ENCODE measurements at places on chromosomes 11 and 22. TPM values are rescaled to one million over a fixed set of nuclear protein-coding genes. Genes with fewer than 3 reads are reported as not detected.

GRCh38 chr22:45587638-45588505, 83.8 kb upstream of the ATXN10 start:
- H3K36me3 ChIP-seq, result no peaks in the 10 kb centered on the region
- H3K27ac ChIP-seq, result no peak overlapping the region

GRCh38 chr11:114256176-114256966, 39.8 kb upstream of the NNMT start:
- H3K27ac ChIP-seq, result peak overlapping the region; percentile 87
- no peak overlapping the region for H3K4me3 ChIP-seq

DNA sequence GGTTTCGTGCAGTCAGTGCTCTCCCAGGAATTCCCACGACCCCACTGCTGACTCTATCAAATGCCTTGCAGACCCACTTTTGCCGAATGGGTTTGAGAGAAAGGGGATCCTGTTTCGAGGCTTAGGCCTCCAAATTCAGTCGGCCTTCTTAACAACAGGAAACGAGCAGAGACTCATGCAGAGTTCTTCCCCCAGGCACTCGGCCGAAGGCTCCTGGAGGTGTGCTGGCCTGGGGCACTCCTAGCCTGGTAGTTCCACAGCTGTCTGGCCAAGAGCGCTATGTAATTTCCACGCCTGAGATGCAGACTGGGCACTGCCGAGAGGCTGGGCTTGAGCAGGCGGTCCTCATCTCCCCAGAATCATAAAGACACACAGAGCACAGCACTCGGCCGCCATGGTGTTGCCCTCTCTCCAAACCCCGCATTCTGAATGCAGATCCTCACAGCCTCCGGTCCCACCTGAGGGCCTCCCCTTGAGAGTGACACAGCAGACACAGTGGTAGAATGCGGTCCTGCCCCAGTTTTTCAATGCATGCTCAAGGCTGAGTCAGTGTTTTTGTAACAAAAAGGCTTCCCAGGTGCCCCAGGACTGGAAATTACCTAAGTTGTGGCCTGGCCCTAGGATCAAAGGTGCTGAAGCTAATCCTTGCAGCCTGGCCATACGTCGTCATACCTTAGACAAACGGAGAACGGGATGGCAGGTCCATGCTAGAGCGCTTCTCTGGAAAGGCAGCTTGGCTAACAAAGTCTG, 30.2 kb upstream of the BID start:
- H3K27me3 ChIP-seq, result no peaks in the 10 kb centered on the region
- H3K4me1 ChIP-seq, result no peaks in the 10 kb centered on the region
- no peak overlapping the region for H3K27ac ChIP-seq
- no peak overlapping the region for H3K4me3 ChIP-seq

DNA sequence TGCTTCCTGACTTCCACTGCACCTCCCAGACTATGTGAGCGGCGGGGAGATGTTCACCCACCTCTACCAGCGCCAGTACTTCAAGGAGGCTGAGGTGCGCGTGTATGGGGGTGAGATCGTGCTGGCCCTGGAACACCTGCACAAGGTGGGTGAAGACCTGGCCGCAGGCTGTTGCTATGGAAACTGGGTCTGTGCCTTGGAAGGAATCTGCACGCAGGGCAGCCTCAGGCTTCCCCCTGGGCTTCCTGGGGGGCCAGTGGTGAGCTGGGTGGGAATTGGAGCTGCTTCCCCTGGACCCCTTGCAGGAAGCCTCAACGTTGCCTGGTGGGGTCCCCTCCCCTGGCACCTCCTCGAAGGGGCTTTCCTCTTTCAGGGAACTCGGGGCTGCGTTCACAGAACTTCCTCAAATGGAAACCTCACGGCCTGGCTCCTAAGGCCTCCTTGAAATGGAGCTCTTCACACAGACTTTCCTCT, 1.5 kb downstream of the RPS6KA4 start:
- H3K4me3 ChIP-seq, result no peak overlapping the region
- H3K27ac ChIP-seq, result no peak overlapping the region
- H3K27me3 ChIP-seq, result no peaks in the 10 kb centered on the region
- peaks cover 17% of the 10 kb centered on the region for H3K4me1 ChIP-seq

DNA sequence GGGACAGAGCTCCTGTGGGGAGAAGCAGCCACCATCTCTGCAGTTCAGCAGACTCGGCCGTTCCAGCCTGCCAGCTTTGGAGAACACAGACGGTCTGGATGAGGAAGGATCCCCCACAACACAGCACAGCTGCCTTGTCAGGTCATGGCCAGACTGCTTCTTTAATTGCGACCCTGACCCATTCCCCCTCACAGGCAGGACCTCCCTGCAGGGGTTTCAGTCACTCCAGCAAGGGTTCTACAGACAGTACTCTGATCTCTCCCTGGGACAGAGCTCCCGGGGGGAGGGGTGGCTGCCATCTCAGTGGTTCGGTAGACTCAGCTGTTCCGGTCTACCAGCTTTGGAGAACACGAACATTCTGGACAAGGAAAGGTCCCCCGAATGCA, 173.5 kb downstream of the TTC28 start:
- H3K27ac ChIP-seq, result peak overlapping the region; percentile 45
- H3K4me1 ChIP-seq, result peaks cover 5% of the 10 kb centered on the region
- no peak for DNase-seq
- peaks cover 6% of the 10 kb centered on the region for H3K36me3 ChIP-seq

Gene PATE4
- total RNA-seq, result not detected

DNA sequence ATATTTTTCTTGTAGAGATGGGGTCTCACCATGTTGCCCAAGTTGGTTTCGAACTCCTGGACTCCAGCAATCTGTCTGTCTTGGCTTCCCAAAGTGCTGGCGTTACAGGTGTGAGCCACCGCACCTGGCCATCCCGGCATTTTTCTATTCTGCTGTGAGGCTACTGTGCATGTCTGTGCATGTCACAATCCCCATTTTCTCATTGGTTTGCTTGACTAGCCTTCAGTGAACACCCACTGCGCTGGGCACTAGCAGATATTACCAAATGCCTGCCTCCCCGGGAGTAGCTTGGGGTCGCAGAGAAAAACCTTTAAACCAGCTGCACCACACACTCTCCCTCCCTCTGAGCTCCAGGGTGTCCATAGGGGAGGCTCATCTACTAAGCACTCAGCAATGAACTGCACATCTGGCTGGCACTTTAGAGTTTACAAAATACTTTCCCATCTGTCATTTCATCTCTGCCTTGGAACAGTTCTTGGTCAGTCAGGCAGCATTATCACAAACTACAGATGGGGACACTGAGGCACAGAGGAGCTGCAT, 4.9 kb downstream of the CSNK1E start:
- H3K36me3 ChIP-seq, result peaks cover 3% of the 10 kb centered on the region
- H3K27me3 ChIP-seq, result no peaks in the 10 kb centered on the region
- no peak overlapping the region for H3K27ac ChIP-seq
- H3K4me3 ChIP-seq, result no peak overlapping the region
- no peak for DNase-seq

GRCh38 chr22:28230671-28231070, 311.6 kb upstream of the PITPNB start:
- H3K36me3 ChIP-seq, result no peaks in the 10 kb centered on the region
- H3K27me3 ChIP-seq, result no peaks in the 10 kb centered on the region
- DNase-seq, result no peak
- no peak overlapping the region for H3K27ac ChIP-seq
- H3K4me3 ChIP-seq, result no peak overlapping the region
- H3K4me1 ChIP-seq, result peaks cover 24% of the 10 kb centered on the region

DNA sequence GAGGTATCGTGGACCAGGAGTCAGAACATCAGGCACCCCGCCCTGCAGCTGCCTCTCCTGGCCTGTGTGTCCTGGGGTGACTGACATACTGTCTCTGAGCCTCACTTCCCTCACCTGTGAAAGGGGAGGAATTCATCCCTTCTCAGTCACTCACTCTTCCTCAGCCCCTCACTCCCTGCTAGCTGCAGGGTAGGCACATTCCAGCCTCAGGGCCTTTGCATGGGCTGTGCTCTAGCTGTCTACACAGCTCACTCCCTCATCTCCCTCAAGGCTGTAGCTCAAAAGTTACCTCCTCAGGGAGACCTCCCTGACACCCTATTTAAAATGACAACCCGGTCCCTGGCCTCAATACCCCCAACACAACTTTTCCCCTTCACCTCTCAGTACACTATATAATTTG, 2.5 kb downstream of the TP53I11 start:
- H3K4me1 ChIP-seq, result peaks cover 76% of the 10 kb centered on the region
- no peak overlapping the region for H3K27ac ChIP-seq
- H3K36me3 ChIP-seq, result no peaks in the 10 kb centered on the region
- no peak for DNase-seq

Gene PRR33
- not detected for total RNA-seq

Gene EPS8L2
- 11.0 TPM for total RNA-seq

GRCh38 chr11:6646071-6646470, 9.5 kb downstream of the DCHS1 start:
- H3K4me3 ChIP-seq, result no peak overlapping the region
- DNase-seq, result no peak
- H3K36me3 ChIP-seq, result no peaks in the 10 kb centered on the region
- H3K4me1 ChIP-seq, result peaks cover 10% of the 10 kb centered on the region
- H3K27ac ChIP-seq, result no peak overlapping the region
- peaks cover 3% of the 10 kb centered on the region for H3K27me3 ChIP-seq

DNA sequence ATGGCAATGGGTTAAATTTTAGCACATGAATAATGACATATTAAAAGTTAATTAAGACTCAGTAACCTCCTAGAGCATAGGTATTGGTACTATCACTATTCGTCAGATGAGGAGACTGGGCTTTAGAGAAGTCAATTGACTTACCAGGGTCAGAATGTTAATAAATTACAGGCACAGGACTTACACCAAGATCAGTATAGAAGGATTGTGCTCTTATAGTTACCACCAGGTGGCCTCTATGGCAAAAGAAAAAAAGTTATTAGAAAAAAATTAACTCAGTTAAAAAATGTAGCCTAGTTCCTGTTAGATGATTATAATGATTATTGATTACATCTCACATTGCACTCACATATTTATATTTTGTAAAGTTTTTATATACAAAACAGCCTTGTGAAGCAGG, 1163.7 kb downstream of the FAM181B start:
- no peaks in the 10 kb centered on the region for H3K27me3 ChIP-seq
- H3K4me3 ChIP-seq, result no peak overlapping the region
- DNase-seq, result no peak

GRCh38 chr11:70872955-70873735, 379.2 kb downstream of the SHANK2 start:
- H3K36me3 ChIP-seq, result no peaks in the 10 kb centered on the region
- H3K4me1 ChIP-seq, result peaks cover 12% of the 10 kb centered on the region
- no peak overlapping the region for H3K27ac ChIP-seq

DNA sequence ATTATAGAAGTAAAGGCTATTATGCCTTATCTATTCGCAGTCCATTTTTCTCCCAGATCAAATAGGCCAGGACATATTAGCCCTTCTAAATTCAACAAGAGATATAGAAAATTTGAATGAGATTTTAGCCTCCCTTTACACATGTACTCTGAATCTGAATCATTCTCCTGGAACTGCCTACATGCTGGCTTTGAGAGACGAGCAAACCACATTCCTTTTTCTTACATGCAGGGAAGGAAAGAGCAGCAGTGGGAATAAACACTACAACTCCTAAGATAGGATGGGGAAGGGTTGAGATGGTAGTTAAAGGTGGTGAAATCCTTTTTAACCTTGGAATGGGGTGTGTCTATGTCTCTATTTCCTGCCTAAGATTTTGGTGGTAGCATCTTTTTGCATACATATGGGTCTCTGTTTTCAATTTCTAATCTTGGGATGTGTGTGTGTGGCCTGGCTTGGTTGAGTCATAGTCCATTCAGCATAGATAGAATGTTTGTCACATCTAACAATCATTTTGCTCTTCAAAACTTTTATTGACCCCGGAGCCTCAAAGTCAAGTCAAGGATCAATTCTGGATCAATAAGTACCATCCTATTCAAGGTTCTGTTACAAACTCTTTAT, 11.1 kb upstream of the OOSP2 start:
- H3K36me3 ChIP-seq, result no peaks in the 10 kb centered on the region
- H3K27ac ChIP-seq, result no peak overlapping the region
- no peaks in the 10 kb centered on the region for H3K4me1 ChIP-seq
- no peak for DNase-seq

- H3K4me1 ChIP-seq, result peaks cover 3% of the 10 kb centered on the region
- DNase-seq, result peak; percentile 89
- H3K4me3 ChIP-seq, result no peak overlapping the region
- peaks cover 76% of the 10 kb centered on the region for H3K27me3 ChIP-seq
- no peak overlapping the region for H3K27ac ChIP-seq
Measured at GRCh38 chr11:20609727-20610707, 10.6 kb downstream of the SLC6A5 start.

DNA sequence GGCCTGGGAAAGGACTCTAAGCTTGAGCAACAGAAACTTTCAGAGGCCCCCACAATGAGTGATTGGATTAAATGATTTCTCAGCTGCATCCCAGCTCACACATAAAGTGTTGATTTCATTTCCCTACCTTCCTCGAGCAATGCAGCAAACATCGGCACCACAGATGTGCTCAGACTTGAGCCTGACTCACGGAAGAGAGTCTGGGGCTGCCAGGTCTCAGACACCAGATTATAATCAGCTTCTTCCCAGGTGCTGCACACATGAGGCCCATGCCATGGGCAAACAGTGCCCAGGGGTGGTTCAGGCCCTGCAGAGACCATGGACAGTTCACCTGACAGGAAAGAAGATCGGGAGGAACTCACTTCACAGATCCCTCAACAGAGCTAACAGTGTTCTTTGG, 226.6 kb upstream of the TENM4 start:
- peaks cover 37% of the 10 kb centered on the region for H3K4me1 ChIP-seq
- H3K27me3 ChIP-seq, result no peaks in the 10 kb centered on the region
- H3K27ac ChIP-seq, result no peak overlapping the region
- no peak overlapping the region for H3K4me3 ChIP-seq
- no peak for DNase-seq

Gene CAPN5
- total RNA-seq, result 7.4 TPM

DNA sequence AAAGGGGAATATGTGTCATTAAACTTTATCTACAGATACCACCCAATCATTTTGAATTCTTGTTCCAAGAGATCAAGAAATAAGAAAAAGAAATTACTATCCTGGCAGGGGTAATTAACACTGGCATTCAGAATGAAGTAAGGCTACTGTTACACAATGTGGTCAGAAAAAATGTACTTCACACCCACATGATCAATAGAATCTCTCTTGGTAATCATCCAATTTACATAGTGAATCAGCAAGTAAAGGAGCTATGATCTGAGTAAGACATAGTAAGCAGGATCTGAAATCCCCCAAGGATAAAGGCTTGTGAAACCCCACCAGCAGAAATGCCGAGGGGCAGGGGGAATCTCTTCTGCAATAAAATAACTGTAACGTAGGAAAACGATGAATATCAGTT, 466.5 kb downstream of the FAM181B start:
- H3K27ac ChIP-seq, result no peak overlapping the region
- H3K4me3 ChIP-seq, result no peak overlapping the region
- H3K36me3 ChIP-seq, result no peaks in the 10 kb centered on the region
- no peaks in the 10 kb centered on the region for H3K4me1 ChIP-seq
- H3K27me3 ChIP-seq, result no peaks in the 10 kb centered on the region

Gene POU2AF3
- 0.59 TPM for total RNA-seq

GRCh38 chr11:64028398-64029115, 7.2 kb upstream of the FLRT1 start:
- peaks cover 27% of the 10 kb centered on the region for H3K4me1 ChIP-seq
- peaks cover 47% of the 10 kb centered on the region for H3K27me3 ChIP-seq
- no peak overlapping the region for H3K27ac ChIP-seq
- DNase-seq, result peak; percentile 96
